ENCODE measurements at places on chromosomes 1 and 21.

- no peak for DNase-seq
These were observed 708 bp downstream of the CHRNB2 start for GRCh38 chr1:154568157-154568815.

- no peak for DNase-seq
These were observed 9.9 kb downstream of the TRIM67 start for GRCh38 chr1:231171623-231172197.

DNA sequence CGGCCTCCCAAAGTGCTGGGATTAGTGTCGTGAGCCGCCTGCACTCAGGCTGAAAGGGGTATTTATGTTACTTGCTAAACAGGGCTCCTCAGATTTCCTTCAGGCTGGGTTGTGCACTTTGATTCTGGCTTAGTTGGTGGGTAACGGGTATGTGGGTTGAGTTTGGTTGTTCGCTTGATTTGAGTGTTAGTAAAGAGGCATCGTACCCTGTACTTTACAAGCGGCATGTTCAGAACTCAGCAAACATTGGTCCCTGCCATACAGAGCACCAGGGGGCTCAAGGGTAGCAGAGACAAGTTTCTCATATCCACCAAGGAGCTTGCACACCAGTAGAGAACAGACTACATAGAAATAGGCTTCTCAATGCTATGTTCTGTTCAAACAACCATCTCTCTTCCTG is 147.8 kb downstream of the PGBD5 start:
- DNase-seq, result no peak

GRCh38 chr1:175385316-175385715 is 192.7 kb upstream of the KIAA0040 start:
- DNase-seq, result no peak

GRCh38 chr1:35825255-35825654 is 17.4 kb downstream of the AGO4 start:
- no peak for DNase-seq

DNA sequence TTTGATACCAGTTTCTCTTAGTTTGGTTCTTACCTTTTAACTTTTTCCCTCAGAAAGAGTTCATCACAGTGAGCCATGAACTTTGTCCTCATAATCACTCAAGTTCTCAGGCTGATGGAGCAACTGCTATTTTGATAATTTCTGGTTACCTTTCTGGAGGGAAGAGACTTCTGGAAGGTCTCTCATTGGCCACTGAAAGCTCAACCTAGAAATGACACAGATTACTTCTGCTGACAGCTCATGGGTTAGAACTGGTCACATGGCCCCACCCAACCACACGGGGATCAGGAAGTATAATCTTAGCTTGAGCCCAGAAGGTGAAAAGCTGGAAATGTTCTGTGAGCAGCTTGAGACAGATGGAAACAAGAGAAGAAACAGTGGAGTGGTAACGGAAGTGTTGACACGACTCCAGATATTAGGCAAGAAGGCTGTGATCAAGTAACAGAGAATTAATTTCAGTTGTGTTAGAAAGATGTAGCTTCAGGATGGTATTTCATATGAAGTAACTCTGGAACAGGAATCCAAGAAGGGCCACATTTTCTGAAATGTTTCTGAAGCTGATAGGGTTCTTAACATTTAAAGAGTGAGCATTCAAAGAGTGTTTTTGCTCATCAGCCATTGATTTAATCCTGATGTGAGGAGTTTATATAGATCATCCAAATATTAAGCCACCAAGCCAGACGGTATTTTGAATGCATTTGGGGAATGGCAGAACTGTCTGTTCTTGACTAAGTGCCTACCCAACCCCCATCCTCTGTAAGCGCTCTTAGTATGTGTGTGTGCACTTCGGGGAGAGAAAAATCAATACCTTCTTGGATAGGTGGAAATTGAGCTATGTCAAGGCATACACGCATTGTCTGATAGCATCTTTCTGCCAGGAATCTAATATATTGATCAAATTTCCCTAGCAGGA is 21.9 kb upstream of the XPR1 start:
- no peak for DNase-seq

DNA sequence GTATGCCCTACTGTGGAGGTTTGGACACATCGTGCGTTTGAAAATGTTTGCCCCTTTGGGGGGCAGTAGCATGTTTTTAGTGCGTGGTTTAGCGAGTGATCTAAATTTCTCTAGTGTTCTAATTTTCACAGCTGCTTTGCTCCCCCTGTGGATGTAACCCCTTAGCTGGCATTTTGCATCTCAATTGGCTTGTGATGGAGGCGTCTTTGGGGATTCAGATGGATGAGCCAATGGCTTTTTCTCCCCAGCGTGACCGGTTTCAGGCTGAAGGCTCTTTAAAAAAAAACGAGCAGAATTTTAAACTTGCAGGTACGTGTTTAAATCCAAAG is 836 bp downstream of the CDC7 start:
- DNase-seq, result no peak

DNA sequence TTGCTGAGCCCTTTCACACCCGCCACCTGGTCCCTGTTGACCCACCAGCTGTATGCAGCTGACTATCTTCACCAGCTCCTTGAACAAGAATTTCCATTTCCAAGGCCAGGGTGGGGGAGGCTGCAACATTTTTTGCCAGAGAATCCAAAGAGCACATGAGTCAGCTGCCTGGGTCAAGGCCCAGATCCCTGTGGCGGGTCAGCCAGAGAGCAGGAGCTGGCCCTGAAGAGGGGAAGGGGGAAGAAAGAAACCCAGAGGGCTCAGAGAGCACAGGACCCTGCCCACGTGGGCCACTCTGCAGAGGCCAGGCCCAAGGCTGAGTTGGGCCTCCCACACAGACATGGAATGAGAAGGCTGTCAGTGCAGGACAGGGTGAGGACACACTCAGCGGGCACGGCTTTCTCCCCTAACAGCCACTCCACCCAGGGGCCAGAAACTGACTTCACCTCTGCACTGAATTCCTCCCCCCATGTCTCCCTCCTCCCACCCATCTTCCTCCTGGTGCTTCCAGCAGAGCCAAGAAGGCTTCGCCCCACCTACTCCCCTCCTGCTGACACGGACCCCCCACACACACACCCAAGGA is 28.9 kb downstream of the S100A6 start:
- peak; percentile 79 for DNase-seq

GRCh38 chr1:97254731-97255463 is 533.3 kb downstream of the PTBP2 start:
- DNase-seq, result no peak

GRCh38 chr1:209854196-209854595 is 26.4 kb downstream of the UTP25 start:
- DNase-seq, result no peak

All from HFFc6 (cell line).